ENCODE measurements at places on chromosomes 3 and 15.

- no peak for DNase-seq
Observed at GRCh38 chr3:187002915-187003314, 72.6 kb downstream of the ST6GAL1 start.

GRCh38 chr3:58026598-58026997 is 18.4 kb downstream of the FLNB start:
- DNase-seq: no peak

- no peak for DNase-seq
Observed at GRCh38 chr15:82969353-82969752, 16.7 kb upstream of the RAMAC start.

DNA sequence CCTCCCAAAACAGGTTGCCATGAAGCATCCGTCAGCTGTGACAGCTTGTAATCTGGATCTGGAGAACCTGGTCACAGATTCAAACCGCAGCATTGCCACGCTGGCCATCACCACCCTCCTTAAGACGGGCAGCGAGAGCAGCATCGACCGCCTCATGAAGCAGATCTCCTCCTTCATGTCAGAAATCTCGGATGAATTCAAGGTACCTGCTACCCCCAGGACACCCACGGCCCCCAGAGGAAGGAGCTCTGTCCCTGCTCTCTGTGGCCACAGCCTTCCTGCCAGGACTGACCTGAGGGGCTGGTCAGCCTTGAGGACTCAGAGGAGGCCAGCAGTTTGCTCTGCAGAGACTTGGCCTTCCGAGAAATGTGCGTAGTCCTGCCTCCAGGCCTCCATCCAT is 11.2 kb downstream of the COPG1 start:
- no peak for DNase-seq

DNA sequence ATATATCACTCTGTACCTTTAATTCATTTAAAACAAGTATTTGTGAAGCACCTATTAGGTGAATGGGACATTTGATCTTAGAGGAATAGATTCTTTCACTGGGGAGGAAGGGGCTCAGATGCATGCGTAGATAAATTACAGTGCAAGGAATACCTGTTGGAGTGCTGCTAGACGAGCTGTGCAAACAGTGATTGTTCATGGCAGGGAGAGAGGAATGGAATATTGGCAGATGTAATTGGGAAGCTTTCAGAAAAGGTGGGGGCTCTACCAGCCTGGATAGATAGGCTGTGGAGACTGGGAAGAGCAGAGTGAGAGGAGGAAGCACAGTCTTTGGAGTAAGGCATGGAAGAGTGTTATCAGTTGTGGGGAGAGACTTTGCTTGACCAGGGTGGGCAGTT is 116.8 kb downstream of the AKAP13 start:
- DNase-seq: no peak

All from effector memory CD4-positive, alpha-beta T cell (primary cell).